ENCODE measurements at places on chromosomes 7 and 10. TPM values are rescaled to one million over a fixed set of nuclear protein-coding genes. Genes with fewer than 3 reads are reported as not detected.

DNA sequence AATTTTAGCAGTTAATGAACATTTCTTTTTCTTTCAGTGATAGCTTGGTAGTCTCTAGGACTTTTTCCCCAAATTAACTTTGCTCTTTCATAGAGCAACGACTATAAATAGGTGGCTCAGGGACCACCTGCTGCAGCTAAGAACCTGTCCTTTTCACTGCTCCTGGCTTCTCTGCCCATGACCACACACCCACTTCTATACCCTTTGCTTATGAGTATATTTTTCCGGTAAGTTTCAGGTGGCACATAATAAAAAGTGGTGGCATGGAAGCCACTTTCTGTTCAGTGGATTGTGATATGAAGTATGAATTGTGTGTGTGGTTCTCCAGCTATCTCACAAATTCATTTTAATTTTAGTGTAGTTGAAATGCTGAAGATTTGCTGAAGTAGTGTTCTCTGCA lies 1.2 kb downstream of the ING3 start:
- DNase-seq: no peak

- DNase-seq: no peak
Measured at GRCh38 chr10:6721964-6722615, 142.0 kb upstream of the PRKCQ start.

DNA sequence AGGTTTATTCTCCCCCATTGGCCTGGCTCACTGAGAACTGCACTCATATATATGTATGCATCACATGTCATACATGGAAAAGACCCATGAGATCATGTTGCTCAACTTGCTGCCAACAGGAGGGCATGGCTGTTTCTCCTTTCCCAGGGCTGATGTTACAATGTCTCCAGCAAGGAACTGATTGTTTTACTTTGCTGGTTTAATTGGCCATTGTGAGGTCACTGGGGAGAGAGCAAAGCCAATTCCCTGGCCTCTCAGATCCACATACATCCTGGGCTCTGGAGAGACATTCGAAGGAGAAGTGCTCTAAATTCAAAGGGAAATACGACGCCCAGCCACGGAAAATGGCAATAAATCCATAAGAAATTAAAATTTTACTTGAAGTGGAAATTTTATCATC lies 287.8 kb downstream of the WDR11 start:
- no peak for DNase-seq

GRCh38 chr10:29199941-29200679 lies 88.8 kb upstream of the LYZL1 start:
- no peak for DNase-seq

- DNase-seq: no peak
Measured at GRCh38 chr10:14695847-14696480, 78.7 kb downstream of the FAM107B start.

GRCh38 chr10:26467639-26468038 lies 29.5 kb downstream of the APBB1IP start:
- DNase-seq: no peak

GRCh38 chr7:46360811-46361210 lies 439.7 kb upstream of the IGFBP3 start:
- DNase-seq: no peak

- no peak for DNase-seq
Measured at GRCh38 chr7:26760501-26760900, 103.9 kb downstream of the SKAP2 start.

TMEM225B gene
- total RNA-seq: 1.8 TPM

AMPH gene
- 2.8 TPM for total RNA-seq

ADAMTS14 gene
- total RNA-seq: 0.60 TPM

Data from omental fat pad (tissue), 4 donors.